Stimulated activated CD4-positive, alpha-beta T cell treated with anti-CD3 and anti-CD28 coated beads, Interleukin-12 subunit alpha, Interleukin-12 subunit beta, amount 100 ng/mL, for 48 hours (primary cell): ENCODE measurements at places on chromosomes 4 and X.

DNA sequence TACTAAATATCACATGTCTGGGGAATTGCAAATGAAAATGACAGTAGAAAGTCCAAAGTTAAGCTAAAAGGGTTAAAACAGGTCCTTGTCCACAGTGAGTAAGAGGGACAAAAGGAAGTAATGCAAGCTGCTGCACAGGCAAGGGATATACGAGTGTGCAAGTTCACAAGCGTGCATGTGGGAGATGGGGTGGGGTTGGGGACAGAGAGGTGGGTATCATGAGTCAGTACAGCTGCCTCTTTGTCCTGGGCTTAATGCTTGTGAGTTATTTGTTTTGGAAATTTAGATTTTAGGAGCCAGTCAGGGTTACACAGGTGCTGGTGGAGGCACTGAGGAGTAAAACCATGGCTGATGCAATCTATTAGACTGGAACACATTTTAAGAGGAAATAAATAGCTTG lies 3.3 kb upstream of the GPRASP2 start:
- DNase-seq, result no peak

DNA sequence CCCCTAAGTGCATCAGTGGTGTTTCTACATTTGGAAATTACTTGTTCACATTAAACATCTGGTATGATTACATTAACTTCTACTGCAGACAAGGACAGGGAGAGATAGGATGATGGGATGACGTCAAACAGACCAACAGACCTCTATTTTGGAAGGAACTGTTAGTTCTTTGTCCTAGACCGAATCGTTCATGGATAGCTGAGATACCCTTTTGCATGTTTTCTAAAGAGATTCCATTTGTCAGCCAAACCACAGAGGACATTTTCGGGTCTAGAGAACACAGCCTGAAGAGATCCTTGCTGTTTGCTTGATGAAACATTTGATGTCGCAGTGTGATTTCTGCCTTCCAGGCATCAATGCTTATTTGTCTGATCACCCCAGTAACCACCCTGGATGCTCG lies 27.7 kb downstream of the CHST7 start:
- no peak for DNase-seq

DNA sequence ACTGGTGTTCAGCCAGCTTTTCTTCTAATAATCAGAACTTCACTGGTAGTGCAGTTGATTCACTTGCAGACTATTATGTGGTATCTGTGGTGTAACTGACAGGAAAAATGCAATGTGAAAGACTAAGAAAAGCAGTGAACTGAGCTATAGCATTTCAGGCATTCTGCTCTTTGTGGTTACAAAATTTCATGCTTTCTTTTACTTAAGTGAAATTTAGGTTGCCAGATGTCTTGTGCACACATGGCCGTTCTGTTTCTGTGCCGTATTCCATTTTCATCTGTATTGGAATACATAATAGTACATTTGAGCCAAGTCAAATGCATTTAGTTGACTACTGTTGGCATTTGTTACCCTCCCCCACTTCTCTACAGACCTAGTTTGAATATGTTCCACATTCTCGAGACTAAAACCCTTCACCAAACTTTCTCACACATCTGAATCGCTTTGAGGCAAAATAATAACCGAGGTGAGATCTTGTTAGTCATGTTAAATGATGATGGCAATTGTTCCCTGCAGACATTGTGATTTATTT lies 8.2 kb downstream of the RTL3 start:
- no peak for DNase-seq

GRCh38 chr4:74005528-74005927 lies 7.1 kb upstream of the CXCL5 start:
- no peak for DNase-seq

GRCh38 chrX:334331-334891 lies 15.8 kb upstream of the GTPBP6 start:
- no peak for DNase-seq

DNA sequence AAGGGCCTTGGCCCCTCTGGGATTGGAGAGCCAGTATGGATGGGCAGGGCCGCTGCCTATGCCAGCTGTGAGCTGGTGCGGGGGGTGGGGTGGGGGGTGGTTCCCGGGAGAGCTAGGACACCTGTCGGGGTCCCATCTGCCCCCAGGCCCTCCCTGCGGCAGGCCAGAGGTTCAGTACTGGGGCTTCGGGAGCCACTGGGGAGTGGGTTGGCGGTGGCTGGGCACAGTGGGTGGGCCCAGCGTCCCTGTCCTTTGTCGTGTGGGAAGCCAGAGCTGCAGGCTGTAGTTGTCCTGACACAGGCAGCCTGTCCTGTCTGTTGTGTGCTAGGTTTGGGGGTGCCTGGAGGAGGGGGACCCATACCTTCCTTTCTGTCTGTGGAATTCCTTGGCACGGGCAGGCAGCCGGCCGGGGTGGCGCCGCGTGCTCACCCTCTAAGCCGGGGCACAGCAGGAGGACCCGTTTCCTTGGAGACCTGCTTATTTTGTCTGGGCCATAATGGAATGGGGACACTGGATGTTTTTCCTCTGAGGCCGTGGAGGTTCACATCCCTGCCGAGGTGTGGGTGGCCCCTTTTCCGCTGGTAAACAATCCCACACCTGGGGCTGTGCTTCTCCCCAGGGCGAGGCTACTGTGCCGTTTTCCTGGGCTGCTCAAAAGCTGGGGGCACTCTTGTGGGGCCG lies 14.8 kb downstream of the DOK7 start:
- no peak for DNase-seq

- no peak for DNase-seq
These were observed 107.0 kb upstream of the TBC1D9 start for GRCh38 chr4:140863197-140863596.

GRCh38 chr4:147929746-147930145 lies 197.9 kb downstream of the ARHGAP10 start:
- DNase-seq, result no peak

DNA sequence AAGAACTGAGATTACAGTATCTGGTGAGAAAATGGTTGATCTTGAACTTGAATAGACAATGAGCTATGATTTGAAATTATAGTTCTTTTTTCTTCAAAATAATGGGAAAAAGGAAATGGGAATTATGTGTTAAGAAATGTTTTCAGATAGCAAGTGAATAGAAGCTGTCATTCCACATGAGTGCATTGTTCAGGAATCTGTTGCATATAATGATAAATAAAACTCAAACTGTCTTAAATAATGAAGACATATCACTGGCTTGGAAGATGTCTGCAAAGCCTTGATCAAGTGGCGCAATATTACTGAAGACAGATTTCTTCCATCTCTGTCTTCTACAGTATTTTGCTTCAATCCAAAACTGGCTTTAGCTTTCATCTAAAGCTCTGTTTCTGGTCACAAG lies 479.3 kb upstream of the ZFP42 start:
- DNase-seq, result no peak

DNA sequence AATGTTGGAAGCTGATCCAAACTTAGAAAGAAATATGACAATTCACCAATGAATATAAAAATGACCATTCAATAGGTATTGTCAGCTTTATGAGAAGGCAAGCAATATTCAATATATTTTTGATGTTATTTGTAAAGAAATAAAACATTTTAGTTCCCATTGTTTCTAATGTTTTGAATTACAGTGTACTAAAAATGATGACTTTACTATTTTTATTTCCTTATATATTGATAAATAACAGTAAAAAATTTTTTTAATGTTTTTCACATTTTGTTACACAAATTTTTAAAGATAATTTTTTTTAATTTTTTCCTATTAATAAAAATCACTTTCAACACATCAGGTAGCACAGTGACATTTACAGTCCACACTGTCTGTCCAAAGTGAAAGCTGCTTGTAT lies 565.5 kb upstream of the FAM241A start:
- DNase-seq, result no peak

DNA sequence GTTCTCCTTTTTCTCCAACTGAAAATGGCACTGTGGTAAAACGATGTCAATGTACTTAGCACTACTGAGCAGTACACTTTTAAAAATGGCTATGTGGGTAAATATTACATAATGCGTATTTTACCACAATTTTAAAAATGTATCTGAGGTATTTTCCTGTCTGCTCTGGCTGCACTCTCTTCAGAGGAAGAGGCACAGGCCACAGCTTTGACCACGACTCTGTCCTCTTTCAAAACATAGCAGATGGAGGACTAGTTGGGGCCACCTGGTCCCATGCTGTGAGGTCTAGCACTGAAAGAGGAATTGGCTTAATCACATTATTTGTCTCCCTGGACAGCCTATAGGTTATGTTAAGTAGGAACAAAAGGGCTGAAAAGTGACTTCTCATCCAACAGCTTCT lies 5.2 kb downstream of the KCNE5 start:
- DNase-seq, result no peak

DNA sequence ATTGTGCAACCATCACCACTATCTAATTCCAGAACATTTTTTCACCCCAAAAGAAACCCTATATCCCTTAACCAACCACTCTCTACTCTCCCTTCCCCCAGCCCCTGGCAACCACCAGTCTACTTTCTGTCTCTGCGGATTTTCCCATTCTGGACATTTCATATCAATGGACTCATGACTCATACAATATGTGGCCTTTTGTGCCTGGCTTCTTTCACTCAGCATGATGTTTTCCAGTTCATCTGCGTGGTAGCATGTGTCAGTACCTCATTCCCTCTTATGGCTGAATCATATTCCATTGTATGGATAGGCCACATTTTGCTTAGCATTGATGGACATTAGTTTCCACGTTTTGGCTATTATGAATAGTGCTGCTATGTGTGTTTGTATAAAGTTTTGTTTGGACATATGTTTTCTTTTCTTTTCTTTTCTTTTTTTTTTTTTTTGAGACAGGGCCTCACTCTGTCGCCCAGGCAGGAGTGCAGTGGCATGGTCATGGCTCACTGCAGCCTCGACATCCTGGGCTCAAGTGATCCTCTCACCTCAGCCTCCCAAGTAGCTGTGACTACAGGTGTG lies 335.4 kb downstream of the BCOR start:
- no peak for DNase-seq

DNA sequence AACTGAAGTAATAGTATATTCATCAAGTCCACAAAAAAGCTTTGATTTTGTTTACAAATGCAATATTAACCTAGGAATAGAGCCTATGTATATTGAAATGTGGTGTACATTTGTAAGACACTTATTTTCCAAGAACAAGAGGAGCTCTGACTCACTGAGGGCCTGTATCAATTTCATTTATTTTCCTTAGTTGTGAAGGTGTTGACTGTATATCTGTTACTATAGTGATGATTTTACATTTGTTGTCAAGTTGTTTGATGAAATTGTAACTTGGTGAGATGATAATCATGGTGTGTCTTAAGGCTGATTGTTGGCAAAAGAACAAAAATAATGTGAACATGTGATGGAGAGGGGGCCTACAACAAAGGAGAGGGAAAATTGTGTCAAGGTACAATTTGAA lies 274.9 kb upstream of the TEX13A start:
- no peak for DNase-seq

DNA sequence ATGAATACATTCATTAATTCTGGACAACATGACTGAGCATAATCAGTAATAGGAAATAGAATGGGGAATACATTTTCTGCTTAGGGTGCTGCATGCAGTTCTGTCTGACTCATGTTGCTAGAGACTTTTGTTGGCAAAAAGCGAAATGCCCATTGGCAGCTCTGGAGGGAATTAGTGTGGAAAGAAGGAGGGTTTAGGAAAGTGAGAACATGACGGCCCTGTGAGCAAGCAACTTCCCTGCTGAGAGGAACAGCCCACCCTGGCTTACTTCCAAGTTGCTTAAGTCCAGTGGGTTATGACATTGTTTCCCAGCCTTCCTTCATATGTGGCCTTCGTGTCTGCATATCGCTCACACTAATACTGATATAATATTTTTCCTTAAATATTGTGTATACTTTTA lies 13.8 kb downstream of the MAD2L1 start:
- no peak for DNase-seq

- no peak for DNase-seq
These were observed 121.2 kb upstream of the TET2 start for GRCh38 chr4:105025263-105026017.

DNA sequence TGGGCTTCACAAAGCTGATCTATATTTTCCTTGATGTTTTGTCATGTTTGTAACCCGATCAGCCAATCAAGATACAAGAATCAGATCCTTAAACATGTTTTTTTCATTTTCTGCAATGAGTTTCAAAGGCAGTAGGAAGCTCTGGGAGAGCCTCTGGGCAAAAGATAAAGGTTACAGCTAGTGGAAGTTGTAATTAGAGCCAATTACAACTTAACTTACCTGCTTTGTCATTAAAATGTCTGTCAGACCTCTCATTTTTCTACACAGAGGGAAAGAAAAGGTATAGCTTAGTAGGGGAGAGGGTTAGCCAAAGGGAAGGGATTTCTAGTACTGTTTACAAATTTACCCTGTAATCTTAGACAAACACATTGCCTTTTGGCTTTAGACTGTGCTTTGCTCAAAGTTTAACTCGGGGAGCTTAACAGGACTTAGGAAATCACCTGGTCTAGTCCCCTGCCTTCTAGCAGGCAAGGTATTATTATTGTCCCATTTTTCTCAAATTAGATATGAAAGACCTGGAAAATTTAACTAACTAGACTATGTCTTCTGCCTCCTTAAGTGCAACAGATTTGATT lies 55.8 kb downstream of the FGF16 start:
- no peak for DNase-seq
